Natural killer cell treated with Interleukin-12 subunit alpha and Interleukin-12 subunit beta and Interleukin-15 and Interleukin-18, amount 100 ng/mL, for 72 hours (primary cell): ENCODE measurements at places on chromosomes 5 and 9. TPM values are rescaled to one million over a fixed set of nuclear protein-coding genes. Genes with fewer than 3 reads are reported as not detected.

GRCh38 chr5:72307573-72307967, 12.5 kb downstream of the MRPS27 start:
- H3K4me3 ChIP-seq: peak overlapping the region; percentile 73
- no peak for DNase-seq
- no peaks in the 10 kb centered on the region for H3K36me3 ChIP-seq
- H3K4me1 ChIP-seq: peaks cover 39% of the 10 kb centered on the region

DNA sequence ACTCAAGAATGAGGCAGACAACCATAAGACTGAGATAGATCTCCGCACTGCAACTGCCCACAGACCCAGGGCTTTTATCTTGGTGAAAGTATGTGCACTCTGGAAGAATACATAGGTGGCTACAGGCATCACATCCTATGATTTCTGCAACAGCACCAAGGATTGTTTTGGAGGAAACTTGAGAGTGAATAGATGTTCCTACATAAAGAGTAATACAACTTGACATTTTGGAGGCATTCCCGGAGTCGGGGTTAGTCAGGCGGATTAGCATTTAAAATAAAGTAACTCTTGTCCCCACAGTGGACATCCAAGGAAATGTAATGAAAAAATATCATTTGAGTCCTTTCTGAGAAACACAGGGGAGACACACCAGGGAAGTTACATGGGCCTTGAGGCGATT, 26.7 kb downstream of the TMEM174 start:
- H3K4me1 ChIP-seq: peaks cover 5% of the 10 kb centered on the region
- H3K27me3 ChIP-seq: peaks cover 33% of the 10 kb centered on the region
- H3K27ac ChIP-seq: no peak overlapping the region
- H3K36me3 ChIP-seq: no peaks in the 10 kb centered on the region
- no peak overlapping the region for H3K4me3 ChIP-seq

DNA sequence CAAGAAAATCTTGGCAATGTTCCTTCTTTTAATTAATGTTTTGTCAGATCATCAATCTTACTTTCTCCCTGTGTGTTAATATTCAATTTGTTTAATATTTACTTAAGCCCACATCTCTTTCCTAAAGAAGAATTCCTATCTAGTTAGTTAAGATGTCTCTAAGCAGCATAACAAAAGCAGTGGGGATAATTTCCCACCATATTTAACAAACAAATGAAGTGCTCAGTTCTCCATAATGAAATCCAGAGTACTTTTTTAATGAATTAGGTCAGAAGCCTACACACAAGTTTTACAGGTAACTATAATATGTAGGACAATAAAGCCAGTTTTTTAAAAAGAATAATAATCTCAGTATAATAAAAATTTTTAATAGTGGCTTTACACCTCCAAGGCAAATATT, 1918.8 kb downstream of the EFNA5 start:
- H3K27me3 ChIP-seq: no peaks in the 10 kb centered on the region
- H3K27ac ChIP-seq: no peak overlapping the region
- no peaks in the 10 kb centered on the region for H3K4me1 ChIP-seq
- H3K4me3 ChIP-seq: no peak overlapping the region

The PLPPR1 gene
- total RNA-seq: not detected

The CLK4 gene
- 25.4 TPM for total RNA-seq

DNA sequence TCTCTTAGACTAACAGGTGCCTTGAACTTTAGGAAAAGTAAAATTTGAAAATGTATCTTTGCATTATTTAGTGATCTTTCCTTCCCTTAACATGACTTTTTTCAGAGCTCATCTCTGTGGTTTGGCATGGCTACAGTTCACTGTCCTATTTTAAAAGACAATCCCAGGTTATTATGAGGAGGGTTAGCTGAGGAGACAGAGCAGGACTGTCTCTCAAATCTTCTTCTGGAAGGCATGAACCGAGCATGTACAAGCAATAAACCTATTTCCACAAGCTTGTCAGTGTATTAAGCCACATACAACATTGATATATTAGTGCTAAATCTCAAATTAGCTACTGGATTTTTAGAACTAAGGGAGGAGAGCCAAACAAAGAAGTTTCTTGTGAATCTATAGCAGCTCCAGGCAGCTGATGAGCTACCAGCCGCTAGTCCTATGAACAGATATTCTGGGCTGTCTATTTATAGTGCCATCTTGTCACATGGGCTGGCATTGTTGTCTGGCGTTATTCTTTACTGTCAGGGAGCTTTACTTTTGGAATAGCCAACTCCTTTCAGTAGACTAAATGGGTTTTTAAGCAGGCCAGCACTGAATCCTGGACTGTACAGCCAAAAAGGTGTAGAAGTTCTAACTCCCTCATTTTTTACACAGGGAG, 171.2 kb upstream of the ACTBL2 start:
- H3K27ac ChIP-seq: no peak overlapping the region
- peaks cover 7% of the 10 kb centered on the region for H3K27me3 ChIP-seq
- no peaks in the 10 kb centered on the region for H3K4me1 ChIP-seq

DNA sequence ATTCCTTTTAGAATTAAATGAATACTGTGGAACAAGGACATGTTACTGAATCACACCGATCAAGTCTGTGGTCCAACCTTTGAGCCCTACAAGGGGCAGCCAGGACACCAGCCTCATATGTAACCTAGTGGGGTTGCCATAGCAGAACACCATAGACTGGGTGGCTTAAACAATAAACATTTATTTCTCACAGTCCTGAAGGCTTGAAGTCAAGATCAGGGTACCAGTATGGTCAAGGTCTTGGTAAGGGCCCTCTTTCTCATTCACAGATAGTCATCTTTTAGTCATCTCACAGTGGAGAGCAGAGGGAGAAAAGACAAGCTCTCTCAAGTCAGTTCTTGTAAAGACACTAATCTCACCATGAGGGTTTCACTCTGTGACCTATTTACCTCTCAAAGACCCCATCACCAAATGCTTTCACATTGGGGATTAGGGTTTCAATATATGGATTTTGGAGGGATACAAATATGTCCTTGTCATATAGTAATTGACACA, 422.5 kb downstream of the GADD45G start:
- H3K36me3 ChIP-seq: no peaks in the 10 kb centered on the region
- no peak overlapping the region for H3K27ac ChIP-seq
- DNase-seq: no peak
- H3K4me1 ChIP-seq: no peaks in the 10 kb centered on the region
- peaks cover 8% of the 10 kb centered on the region for H3K27me3 ChIP-seq
- H3K4me3 ChIP-seq: no peak overlapping the region

DNA sequence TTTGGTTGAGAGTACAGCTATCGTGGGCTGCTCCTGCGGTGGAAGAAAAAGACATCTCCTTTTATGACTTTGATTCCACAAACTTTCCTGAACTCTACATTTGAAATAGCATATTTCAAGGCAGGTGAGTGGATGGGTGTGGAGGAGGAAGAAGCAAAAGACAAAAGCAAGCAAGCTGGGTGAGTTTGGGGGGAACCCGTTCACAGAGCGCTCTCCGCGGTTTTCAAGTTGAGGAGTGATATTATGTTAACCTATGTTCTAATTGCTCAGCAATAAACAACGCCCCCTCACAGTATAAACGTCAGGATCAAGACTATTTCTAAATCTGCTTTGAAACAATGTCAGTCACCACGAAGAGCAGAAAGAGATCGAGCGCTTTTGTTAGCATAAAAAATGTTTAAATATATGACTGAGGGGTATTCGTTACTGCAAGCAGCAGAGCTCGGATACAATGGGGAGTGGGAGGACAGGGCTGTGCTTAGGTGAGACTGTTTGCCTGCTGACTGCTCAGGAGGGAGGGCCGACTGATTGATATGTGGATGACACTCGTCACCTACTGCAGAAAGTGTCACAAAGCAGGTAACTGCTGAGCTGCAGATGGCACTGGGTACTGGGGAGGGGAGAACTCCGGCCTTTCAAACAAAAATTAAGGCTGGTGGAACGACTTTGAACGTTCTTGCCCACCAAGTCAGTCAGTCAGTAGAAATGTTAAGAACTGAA, 236.5 kb downstream of the DRD1 start:
- no peak overlapping the region for H3K27ac ChIP-seq
- H3K36me3 ChIP-seq: no peaks in the 10 kb centered on the region
- no peaks in the 10 kb centered on the region for H3K4me1 ChIP-seq
- no peak for DNase-seq
- no peak overlapping the region for H3K4me3 ChIP-seq

The STING1 gene
- 156 TPM for total RNA-seq

GRCh38 chr5:102902135-102902448, 147.0 kb downstream of the PAM start:
- H3K27ac ChIP-seq: no peak overlapping the region
- H3K4me1 ChIP-seq: peaks cover 14% of the 10 kb centered on the region
- no peak overlapping the region for H3K4me3 ChIP-seq
- DNase-seq: no peak
- no peaks in the 10 kb centered on the region for H3K27me3 ChIP-seq

GRCh38 chr5:166342402-166342801, 1949.0 kb upstream of the WWC1 start:
- H3K36me3 ChIP-seq: peaks cover 6% of the 10 kb centered on the region
- no peaks in the 10 kb centered on the region for H3K4me1 ChIP-seq
- H3K4me3 ChIP-seq: no peak overlapping the region
- no peak for DNase-seq

DNA sequence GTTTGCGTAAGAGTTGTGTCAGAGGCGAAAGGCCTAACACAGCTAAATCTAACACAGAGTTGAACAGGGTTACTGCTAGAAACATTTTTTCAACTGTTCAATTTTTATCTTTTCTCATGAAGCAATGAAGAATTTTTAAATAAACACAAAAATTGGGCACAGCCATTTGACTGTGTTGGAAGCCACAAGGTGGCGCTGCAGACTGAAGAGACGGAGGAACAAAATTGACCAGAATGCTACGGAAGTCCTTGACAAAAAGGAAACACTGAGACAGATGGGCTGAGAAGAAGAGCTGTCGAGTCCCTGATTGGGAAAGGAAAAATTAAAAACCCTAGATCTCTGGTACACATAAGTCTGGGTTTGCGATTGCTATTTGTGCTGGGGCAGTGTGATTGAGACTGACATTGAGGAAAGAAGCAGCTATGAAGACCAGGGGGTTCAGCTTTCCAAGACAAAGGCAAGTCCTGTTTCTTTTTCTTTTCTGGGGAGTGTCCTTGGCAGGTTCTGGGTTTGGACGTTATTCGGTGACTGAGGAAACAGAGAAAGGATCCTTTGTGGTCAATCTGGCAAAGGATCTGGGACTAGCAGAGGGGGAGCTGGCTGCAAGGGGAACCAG, at the start of gene PCDHB9:
TSS of gene PCDHB9 (plus strand) at position 265 of the 616 bp plus-strand sequence. CDS start at position 423, 158 bp downstream.
- peaks cover 31% of the 10 kb centered on the region for H3K36me3 ChIP-seq
- peaks cover 6% of the 10 kb centered on the region for H3K4me1 ChIP-seq
